HuH-7.5 (cell line): ENCODE measurements at places on chromosomes 1 and 21.

DNA sequence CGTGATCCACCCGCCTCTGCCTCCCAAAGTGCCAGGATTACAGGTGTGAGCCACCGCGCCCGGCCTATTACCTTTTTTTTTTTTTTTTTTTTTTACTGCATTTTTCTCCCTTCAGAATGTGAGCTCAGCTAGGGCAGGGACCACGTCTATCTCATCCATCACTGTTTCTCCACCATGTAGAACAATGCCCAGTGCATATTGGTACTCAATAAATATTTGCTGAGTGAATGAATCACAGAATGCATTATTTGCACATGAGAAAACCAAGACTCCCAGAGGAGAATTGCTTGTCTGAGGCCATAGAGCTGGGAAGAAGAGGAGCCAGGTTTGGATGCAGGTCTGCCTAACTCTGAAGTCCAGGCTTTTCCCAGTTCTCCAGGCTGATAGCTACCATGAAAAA is 8.2 kb upstream of the SLC9A1 start:
- no peak for DNase-seq

- DNase-seq, result no peak
Observed at GRCh38 chr1:67138813-67139499, 4.2 kb upstream of the C1orf141 start.

GRCh38 chr1:218472885-218473284 is 127.7 kb downstream of the TGFB2 start:
- DNase-seq, result no peak

DNA sequence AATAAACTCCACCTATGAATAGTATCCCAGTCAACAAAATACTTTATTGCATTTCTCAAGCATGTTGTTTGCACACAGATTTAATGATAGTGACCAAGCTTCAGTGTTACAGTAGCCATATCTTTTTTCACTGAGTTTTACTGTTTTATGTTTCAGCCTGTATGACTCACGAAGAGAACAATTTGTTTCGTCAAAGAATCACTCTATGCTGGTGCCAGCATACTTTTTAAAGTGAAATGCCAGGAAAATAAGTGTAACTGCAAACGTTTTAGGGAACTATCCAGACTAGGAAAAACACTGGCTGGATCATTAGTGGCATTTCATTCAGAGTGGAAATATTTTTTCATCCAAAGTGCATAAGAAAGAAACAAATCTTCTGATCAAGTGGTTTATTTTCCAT is 210.8 kb downstream of the COL11A1 start:
- no peak for DNase-seq

DNA sequence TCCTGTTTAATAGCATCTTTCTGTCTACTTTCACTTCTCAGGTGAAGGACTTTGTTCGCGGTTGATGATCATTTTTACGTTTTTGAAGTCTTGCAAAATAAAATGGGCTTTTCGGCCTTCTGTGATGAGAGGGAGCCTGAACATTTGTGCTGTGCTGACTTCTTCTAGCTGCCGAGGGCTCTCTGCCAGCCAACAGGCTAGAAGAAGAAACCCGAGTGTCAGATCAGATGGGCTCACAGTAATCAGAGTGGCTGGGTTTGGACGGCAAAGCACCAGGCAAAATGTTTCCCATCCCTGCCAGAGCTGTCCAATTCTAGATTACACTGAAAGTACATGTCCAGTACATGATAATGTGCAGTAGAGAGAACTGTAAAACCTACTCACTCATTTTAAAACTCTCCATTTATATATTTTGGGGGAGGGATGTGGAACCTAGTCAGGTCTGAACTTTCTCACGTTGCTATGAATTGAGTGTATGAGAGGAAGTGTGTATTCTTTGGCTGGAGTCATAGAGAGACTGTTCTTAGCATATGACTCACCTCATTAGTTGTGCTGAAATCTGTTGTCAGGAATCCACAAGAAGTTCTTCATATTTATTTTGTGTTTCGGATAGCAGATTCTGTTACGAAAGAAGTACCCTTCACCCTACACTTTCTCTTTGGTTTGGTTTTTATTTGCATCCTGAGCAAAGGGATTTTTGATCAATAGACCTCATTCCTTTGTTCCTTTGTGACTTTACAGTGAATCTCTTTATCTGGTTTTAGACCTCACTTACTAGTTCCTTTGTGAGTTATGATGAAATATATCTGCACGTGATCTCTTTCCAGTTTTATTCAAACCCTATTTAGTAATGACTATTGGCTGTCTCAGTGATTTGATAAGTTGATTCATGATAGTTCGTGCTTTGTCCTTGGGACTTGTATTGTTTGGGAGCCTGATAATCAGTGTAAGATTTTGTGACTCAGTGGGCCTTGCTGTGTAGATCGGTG is 4.8 kb downstream of the ATP1A1 start:
- DNase-seq, result no peak

DNA sequence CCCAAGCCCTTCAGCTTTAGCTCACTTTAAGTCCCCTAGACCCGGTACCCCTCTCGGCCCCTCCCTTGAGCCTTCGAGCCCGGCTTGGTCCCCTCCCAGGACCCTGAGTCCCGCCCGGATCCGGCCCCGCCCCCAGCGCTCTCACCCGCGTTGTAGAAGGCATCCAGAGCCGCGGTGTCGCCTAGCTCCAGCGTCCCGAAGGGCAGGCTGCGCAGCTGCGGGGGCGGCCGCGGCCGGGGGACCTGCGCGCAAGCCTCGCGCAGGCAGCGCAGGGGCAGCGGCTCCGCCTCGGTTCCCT is 699 bp downstream of the MAP3K6 start:
- DNase-seq, result peak; percentile 89

DNA sequence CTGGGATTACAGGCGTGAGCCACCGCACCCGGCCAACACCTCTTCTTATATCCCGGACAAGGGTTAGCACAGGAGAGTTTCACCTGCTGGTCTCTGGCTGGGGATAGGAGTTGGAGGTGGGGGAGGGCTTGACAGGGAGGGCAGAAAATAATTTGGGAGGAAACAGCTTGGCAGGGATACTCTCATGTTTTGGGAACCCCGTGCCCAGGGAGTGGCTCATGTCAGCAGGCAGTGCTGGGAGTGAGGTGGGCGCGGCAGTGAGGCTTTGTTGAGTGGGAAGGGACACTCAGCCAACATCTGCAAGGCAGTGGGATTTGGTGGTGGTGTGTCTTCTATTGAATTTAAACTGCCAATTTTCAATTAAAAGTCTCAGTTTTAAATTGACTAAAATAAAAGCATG is 1.1 kb upstream of the THEM5 start:
- no peak for DNase-seq
